Stimulated activated naive CD8-positive, alpha-beta T cell treated with anti-CD3 and anti-CD28 coated beads, Interleukin-15, amount 100 ng/mL, for 72 hours (primary cell): ENCODE measurements at places on chromosomes 6 and 20.

DNA sequence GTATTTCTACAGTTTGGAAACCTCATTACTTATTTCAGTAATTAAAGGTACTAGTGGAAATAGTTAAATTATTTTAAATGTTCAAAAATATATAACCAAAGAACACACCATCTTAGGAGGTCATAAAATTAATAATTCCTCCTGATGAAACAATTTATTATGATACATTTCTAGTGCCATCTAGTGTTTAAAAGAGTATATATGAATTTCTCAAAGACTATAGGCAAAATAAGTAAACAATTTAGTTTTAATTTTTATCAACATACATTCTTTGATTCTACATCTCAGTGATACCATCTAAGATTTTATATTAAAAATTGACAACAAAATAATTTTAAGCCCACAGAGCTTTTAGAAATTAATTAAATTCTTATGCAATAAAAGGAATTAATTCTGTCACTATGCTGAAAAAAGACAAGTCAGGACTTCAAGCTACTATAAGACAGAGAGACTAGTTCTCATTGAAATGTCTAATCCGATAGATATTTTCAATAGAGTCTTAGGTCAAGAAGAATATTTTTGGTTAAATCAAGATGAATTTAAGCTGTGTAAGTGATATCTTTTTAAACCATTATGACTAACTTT lies 107.8 kb upstream of the RNF217 start:
- DNase-seq: no peak

GRCh38 chr6:100573166-100573565 lies 108.4 kb upstream of the SIM1 start:
- no peak for DNase-seq

DNA sequence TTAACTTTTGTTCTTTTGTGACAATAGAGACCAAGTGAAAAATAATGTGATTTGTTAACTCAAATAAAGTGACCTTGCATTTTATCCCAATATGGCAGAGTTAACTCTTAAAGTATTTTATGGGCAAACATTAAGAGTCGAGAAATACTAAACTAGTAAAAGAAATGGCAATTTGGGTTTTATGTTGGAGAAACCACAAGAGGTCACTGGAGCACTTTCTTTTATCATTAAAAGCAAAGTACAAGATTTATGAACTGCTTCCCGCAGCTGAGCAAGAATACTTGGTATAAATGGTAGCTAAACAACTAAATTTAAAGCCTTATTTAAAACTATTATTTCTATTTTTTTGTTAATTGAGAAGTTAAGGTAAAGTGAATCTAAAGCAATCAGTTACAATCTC lies 33.5 kb upstream of the MCM9 start:
- DNase-seq: no peak

DNA sequence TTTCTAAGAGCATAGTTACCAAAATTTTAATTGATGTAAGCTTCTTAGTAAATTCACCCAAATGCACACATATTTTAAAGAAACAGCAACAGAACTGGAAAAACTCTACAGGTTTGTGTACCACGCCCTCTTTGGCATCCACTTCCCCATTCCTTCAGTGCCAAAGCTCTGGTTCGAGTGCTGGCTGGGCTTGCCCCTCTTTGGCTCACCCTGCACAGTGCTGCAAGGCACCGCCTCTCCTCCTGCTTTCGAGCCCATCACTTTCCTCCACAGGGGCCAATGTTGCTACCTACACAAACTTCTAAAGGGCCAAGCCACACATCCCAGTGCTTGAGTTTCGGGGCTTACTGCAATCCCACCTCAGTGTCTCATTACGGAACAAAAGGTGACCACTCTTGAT lies 9.6 kb downstream of the LRP11 start:
- no peak for DNase-seq

- no peak for DNase-seq
Observed at GRCh38 chr6:129238991-129239390, 356.1 kb downstream of the LAMA2 start.
